ENCODE measurements at places on chromosomes 5 and 9.

- DNase-seq = no peak
Observed at GRCh38 chr5:135223891-135224625, 175.0 kb downstream of the MACROH2A1 start.

DNA sequence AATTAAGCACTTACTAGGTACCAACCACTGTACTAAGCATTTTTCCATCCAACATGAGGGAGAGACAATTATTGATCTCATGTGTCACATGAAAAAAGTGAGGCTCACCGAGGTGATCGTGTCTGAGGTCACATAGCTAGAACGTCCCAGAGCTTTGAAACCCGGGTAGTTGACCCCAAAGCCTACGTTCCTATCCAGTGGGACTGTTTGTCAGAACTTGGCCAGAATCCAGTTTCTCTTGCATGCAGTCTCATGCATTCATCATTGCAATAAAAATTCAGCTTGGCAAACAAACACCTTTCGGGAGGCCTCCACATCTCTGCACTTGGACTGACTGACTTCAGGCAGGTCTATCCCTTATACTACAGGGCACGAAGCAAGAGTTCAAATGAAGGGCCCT lies 23.4 kb upstream of the FAT2 start:
- no peak for DNase-seq

DNA sequence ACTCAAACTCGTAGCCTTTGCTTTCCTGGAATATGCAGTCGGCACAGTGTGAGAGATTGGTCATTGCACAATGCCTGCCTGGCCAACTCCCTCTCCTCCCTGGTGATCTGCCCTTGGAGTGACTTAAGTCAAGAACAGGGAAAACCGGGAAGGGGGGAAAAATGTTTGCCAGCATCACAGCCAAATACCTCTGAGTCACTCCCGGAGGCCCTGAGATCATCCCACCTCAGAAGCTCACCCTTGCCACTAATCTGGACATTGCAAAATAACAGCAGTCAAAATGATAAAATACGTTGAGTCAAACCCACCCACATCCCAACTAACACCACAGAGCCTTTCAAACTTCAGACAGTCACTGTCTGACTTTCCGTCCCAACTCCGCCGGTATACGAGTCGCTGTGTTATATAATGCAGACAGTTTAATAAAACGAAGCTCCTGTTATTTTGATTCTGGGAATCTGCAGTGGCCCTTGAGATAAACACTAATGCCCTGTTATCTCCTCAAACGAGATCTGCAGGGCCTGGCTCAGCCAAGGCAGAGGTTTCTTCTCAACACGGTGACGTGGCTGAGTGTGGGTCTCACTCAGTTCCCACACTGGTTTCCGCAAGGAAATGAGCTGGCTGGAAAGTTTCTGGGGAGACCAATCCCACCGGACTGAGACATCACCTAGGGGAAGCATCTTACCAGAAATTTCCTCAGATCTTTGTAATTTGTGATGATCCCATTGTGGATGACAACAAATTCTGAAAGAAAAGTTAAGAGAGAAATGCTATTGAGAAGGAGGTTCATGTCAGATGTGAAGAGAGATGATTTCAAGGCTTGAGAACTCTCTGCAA lies 22.1 kb downstream of the GFPT2 start:
- no peak for DNase-seq

- DNase-seq = no peak
Observed at GRCh38 chr9:6793203-6793602, 35.4 kb downstream of the KDM4C start.

GRCh38 chr9:114171500-114171899 lies 16.2 kb downstream of the COL27A1 start:
- no peak for DNase-seq

DNA sequence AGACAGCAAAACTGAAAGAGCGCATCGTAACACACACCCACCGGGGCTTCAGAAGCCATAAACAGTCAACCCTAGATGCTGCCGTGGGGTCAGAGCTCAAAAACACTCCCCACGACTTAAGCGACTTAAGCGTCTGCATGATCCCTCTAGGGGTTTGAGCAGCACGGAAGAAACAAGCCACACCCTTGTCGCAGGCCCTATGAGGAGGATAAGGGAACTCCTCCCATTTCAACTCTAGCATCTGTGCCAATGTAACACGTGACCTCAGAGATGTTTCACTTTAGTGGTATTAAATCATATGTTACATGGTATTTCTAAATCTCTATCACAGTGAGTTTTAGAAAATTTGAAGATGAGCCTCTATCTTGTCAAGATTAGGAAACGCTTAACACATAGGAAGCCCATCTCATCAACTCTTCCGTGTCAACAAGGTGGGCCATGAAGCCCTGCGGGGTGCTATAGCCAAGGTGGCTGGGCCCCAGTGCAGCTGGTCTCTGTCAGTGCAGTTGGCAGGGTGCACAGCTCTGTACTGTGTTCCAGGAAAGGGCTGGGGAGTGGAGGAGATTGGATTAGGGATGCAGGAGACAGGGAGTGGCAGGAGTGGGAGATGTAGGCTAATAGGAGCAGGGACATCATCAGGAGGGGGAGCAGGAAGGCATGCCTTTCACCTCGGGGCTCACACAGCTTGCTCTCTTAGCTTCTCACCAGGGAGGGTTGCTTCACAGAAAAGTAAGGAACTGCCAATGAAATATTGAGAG lies 33.1 kb downstream of the ZCCHC9 start:
- DNase-seq = no peak

DNA sequence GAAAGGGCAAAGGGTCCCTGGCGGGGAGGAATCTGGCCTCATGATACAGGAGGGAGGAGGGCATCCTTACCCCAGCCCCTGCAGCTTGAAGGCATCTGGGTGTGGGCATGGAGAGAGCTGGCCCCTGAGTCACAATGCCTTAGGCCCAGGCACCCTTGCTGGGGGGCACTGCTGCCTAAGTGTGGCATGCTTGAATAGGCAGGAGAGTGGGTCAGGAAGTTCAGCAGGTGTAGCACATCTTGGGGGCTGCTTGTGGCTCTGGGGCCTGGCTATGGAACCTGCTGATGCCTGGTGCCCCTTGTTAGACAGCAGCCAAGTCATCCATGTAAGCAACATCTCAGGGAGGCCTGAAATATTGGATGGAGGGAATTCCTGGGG lies 63.1 kb downstream of the HSPA4 start:
- DNase-seq = no peak

DNA sequence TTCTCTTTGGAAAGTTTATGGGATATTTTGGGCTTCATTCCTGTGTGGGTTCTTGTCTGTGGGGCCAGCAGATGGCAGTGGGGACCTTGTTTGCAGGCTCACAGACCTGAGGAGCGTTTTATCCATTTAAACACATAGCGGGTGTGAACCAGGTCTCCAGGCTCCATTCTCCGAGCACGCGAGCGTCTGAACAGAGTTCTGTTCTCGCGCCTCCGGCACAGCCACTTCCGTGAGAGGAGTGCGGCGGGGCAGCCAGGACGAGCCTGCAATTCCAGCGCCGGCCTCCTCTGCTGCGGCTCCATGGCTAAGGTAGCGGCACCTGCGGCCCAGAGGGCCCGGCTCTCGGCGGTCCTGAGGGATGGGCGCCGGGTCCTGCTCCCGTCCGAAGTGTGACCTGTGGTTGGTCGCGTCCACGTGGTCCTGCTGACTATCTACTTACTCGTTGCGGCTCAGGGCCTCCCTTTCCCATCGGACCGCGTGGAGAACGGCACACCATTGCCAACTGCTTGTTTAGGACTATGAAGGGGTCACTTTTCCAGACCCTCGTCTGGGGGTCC lies 7.3 kb downstream of the NRARP start:
- DNase-seq = no peak

DNA sequence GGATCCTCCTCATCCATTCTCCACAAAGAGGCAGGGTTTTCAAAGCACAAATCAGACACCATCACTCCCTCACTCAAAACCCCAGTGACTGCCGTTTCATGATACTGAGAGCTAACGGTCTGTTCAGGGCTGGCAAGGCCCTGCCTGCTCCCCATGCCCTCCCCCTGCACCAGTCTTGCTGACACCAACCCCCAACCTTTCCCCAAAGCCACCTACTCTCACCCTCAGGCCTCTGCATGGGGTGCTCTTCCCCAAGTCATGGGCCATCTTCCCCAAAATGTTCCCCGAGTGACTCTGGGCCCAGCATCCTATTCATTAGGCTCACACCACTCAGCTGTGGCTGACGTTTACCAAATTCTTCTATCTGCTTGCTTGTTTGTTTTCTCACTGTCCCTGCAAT lies 21.7 kb upstream of the OLFM1 start:
- DNase-seq = no peak

DNA sequence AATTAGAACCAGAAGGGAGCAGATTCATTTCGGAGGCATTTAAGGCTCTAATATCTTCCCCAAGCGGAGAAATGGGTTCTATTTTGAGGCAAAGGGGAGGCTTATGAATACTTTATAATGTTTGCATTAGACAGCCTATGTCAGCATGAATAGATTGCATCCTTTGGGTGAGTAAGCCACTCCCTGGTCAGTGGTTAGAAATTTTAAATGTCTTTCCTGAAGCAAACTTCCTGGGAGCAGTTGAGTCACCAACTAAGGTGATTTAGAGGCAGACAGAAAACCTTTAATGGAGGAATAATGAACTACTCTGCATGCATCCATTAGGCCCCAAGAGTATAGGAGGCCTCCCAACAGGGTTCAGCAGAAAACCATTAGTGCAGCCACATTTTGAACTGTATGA lies 204.9 kb downstream of the ELAVL2 start:
- no peak for DNase-seq

DNA sequence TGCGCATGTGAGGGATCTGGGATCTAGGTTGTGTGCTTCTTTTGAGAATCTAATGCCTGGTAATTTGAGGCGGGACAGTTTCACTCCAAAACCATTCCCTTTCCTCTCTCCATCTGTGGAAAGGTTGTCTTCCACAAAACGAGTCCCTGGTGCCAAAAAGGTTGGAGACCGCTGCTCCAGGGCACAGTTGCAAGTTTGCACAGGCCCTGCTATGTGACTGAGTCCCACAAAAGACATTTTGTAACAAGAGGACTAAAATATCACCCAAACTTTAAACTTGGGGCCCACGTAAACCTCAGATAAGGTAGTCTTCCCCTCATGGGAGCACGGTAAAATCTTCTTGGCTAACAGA lies 5.8 kb upstream of the ZNF367 start:
- no peak for DNase-seq

DNA sequence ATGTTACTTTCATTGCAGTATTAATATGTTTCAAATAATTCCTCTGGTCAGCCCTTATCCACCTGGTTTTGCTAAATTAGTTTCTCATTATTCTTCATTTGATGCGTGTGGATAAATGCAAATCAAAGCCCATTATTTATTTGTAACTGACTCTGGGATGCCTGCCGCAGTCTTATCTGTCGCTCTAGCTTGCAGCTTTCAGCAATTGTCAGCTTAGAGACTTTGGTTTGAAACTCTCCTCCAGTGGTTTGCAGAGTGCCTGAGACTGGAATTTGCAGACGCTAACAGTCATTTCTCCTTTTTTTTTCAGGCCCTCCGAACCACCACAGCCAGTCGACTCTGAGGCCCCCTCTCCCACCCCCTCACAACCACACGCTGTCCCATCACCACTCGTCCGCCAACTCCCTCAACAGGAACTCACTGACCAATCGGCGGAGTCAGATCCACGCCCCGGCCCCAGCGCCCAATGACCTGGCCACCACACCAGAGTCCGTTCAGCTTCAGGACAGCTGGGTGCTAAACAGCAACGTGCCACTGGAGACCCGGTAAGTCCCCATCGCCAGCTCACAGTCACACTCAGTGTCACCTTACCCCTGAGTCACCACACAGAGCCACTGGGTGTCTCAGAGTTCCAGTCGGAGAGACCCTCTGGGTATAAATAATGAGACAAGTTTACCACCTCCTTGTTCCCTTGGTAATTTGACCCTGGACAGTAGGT lies 339.0 kb upstream of the WWC1 start:
- no peak for DNase-seq

GRCh38 chr5:89662499-89662898 lies 747.1 kb downstream of the CETN3 start:
- DNase-seq = no peak

DNA sequence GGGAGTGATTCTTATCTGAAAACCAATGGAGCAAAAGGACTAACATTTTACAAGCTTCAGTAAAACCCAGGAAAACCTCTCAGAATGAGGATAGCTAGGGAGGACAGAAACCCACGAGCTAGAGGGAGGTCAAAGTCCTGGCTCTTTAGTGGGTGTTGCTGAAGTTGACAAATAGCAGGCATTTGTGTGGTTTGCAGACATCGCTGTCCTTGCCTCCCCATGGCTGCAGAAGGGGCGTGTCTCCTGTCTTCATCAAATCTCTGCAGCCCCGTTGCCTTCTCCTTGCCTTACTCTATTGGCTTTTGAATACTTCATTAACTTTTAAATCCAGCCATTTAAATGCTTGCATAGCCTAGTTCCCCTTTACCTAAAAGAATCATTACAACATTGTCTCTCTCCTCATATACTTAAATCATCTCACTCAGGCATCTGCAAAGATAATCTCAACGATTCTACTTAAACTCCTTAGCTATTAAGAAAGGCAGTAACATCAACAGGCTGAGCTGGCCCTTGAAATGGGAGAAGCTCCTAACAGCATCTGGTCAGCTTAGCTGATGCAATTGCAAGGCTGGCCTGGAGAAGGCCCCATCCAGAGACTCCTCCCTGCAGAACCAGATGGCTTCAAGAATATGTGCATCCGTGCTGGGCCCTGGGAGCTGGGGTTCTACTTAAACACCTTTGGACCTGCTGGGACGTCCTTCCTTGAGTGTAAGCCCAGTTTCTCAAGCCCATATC lies 152.8 kb upstream of the TAS2R1 start:
- no peak for DNase-seq

GRCh38 chr5:132782101-132782500 lies 5.1 kb upstream of the SEPTIN8 start:
- no peak for DNase-seq

DNA sequence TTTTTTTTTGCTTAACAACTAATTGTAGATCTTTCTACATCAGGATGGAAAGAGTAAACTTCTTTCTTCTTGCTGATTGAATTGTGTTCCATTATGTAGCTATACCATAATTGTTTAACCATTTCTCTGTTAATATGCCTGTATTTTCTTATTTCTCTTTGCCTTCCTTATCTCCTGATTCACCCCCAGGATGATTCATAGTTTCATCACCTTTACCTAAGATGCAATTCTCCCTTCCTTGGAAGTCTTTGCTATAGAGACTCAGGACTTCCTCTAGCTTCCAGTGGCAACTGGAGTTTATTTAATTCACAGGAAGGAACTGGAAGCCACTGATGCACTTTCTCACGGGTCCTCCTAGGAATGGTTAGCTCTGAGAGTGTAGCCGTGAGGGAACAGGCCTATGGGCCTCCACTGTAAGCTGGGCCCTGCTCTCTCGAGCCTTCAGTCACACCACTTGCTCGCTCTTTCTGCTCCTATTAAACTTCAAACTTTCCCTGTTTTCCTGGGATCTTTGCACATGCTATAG lies 83.1 kb downstream of the FGF1 start:
- DNase-seq = no peak

DNA sequence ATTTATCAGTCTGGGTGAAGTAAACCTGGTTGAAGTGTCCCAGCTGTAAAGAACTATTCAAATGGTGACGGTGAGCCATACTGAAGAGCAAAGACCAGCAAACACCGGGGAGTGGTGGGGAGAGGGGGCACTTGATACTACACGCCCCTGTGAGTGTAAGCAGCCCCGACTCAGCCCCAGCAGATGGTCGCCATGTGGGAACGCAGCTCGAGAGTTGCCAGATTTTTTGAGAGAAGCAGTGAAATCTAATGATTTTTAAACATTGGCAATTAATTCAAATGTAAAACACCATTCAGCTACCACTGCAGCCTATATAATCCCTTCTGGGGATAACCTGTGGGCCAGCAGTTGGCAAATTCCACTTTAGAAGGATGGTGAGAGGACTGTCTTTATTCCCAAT lies 1386.9 kb upstream of the WWC1 start:
- DNase-seq = no peak

GRCh38 chr5:57298985-57299491 lies 125.2 kb downstream of the GPBP1 start:
- DNase-seq = peak; percentile 15

Measured in effector CD8-positive, alpha-beta T cell (primary cell).